ENCODE measurements at places on chromosomes 11 and 22.
A peak's percentile ranks its signal among the peaks of the same experiment; 100 is the strongest.

DNA sequence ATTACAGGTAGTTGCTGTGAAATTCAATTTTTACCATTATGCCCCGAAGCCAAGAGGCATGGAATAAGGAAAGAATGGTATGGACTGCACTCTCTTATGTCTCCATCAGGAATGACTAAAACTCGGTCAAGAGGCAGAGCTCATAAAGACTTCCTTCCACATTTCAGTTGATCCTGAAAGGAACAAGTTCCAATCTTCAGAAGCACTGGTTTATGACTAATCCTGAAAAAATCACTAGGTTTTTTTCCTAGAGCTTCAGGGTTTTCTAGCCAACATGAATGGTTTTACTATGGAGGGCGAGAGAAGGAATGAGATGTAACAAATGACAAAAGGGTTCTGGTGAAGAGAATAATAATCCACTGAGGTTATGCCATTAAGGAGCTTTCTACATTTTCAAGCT, 832.2 kb downstream of the NTM start:
- DNase-seq: no peak

DNA sequence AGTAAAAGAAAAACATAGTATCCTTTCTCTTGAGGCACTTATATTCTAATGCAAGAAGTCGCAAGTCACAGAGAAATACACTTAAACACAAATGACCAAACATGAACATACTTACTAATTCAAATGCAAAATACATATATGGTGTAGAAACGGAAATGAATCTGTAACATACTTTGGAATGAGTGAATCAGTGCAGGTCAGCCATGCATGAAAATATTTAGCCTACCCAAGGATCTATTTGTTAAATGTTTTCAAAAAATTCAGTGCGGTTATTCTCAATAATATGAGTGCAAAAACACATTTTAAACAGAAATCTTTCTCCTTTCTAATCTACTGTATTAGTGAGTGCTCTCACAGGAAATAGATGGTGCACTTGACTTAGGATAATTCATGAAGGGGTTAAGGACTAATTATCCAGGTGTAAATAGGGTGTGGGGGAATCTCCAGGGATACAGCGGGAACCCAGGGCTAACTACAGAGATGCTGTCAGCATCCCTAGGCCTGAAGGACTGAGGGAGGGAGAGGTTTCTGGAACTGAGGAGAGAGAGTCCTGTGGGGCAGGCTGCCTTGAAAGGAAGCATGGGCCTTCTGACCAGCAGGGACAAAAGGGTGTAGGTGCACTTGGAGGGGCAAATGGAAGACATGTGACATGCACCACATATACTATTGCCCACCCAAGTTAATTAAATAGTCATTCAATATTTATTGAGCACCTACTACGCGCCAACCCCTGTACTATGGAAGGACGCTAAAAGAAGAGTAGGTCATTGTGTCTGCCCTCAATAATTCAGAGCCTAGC, 139.2 kb downstream of the MAML2 start:
- no peak for DNase-seq

DNA sequence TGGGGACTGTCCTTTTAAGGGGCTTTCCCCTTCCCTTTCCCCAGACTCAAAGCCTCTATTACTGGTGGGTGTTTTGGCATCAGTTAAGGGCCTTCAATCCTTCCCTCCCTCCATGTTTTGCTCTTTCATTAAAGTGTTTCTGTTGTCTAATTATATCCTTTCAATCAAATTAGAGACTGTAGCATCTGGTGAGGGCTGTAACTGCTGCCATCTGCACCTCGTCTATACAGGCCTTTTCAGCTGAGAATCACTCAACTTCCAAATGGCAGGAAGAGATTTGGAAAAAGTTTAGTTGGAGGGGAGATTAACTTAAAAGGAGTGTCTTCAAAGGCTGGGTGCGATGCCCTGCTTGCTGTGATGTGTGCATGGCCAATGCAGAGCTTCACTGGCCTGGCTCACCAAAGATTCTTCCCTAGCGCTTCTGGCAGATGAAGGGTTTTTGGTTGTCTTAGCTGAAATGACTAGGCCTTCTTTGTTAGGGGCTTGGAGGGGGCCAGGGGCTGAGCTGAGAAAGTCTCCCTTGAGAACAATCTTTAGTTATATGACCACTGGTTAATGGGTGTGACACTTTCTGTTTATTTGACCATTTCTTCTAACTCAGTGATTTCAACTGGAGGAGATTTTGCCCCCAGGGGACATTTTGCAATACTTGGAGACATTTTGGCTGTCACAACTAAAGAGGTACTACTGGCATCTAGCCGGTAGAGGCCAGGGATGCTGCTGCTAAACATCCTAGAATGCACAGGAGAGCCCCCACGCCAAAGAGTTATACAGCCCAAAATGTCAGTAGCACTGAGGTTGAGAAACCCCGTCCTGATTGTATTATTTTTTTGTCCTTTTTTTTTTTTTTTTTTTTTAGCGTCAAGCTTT, 7.5 kb downstream of the KREMEN1 start:
- no peak for DNase-seq

DNA sequence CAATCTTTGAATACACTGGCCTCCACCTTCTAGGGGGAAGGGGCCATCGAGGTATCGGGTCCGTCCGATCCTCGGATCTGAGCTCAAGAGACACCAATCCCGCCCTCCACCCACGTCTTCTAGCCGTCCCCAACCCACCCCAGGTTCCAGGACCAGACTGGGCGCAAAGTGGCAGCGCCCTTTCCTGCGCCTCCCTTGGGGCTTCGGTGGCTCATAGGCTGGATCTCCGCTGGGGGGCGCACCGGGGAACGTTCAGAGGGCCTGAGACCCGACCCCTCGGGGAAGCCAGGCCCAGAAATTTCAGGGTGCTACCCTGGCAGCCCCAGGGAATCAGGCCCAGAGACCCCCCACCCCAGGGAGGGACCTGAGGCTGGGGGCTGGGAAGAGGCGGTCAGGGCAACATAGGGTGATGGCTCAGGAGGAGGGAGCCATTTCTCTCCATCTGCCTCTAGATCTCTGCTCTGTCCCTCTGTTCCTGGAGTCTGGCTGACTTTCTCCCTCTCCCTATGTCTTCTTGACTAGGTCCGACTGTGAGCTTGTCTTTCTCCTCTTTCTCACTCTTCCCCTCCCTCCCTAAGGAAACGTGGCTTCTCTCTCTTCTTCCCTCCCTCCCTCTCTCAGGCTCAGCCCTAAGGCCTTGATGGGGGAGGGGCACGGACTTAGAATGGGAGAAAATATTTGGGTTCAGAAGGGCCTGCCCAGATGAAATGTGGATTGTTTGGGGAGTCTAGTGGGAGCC, 1.1 kb downstream of the CREB3L1 start:
- DNase-seq: peak; percentile 41

- DNase-seq: no peak
Observed at GRCh38 chr22:30183271-30183670, 63.3 kb downstream of the LIF start.

- DNase-seq: no peak
Observed at GRCh38 chr11:33444835-33445594, 187.8 kb downstream of the HIPK3 start.

DNA sequence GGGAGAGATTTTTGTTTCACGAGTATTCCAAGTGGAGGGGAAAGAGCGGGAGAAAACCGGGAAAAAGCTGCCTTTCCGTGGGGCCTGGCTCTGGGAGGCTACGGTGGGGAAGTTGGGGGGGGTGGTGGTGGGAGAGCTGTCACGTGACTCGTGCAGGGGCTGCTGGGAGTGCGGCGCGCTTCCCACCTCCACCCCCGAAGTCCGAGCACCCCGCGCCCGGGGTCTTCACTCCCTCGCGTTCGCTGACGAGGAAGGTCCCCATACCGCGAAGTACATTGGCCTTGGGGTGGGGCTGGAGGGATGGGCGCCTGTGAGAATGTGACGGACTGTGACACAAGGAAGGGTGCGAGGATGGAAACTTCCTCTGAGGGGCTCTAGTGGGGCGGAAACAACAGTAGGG, at the start of gene TEX12:
TSS of gene TEX12 (plus strand) at position 228 of the 400 bp plus-strand sequence. CDS start 1,897 bp downstream, outside the sequence.
- DNase-seq: no peak

- no peak for DNase-seq
Observed at GRCh38 chr11:105937738-105938137, 84.3 kb downstream of the MSANTD4 start.

GRCh38 chr22:49295851-49296560, 531.7 kb downstream of the BRD1 start:
- no peak for DNase-seq

DNA sequence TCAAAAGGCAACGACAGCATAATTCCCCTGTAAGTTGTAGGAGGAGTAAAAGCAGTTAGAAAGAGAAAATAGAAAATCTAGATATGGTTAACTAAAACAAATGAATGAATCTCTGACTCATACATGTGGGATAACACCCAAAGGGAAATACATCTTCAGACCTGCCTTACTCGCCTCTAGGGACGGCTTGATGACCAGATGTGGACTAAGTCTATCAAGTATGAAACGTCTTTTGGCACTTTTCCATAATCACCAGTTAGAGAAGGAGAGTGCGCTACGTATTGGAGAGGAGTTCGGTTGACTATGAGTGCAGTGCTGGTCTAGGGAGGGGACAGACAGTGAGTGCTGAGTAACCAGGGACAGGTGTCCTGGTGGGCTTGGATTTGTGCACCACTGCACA, 459.9 kb downstream of the OPCML start:
- no peak for DNase-seq

GRCh38 chr11:50394017-50394416, 361.3 kb downstream of the OR4C45 start:
- no peak for DNase-seq

- no peak for DNase-seq
Observed at GRCh38 chr22:24244144-24244787, 616 bp downstream of the GGT5 start.

GRCh38 chr22:36259615-36260300, 6.8 kb downstream of the APOL1 start:
- no peak for DNase-seq

DNA sequence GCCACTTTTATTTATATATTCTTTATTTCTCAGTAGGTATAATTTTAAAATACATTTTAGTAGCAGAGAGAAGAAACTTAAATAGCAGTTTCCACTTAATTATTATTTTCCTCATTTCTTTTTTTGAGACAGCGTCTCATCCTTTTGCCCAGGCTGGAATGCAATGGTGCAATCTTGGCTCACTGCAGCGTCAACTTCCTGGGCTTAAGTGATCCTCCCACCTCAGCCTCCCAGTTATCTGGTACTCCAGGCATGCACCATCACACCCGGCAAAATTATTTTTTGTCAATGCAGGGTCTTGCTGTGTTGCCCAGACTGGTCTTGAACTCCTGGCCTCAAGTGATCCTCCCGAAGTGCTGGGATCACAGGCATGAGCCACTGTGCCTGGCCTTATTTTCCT, 38.3 kb downstream of the ATG13 start:
- DNase-seq: no peak

GRCh38 chr11:112632866-112633505, 328.2 kb upstream of the NCAM1 start:
- no peak for DNase-seq

GRCh38 chr11:135019899-135020298, 607.9 kb upstream of the B3GAT1 start:
- DNase-seq: no peak

DNA sequence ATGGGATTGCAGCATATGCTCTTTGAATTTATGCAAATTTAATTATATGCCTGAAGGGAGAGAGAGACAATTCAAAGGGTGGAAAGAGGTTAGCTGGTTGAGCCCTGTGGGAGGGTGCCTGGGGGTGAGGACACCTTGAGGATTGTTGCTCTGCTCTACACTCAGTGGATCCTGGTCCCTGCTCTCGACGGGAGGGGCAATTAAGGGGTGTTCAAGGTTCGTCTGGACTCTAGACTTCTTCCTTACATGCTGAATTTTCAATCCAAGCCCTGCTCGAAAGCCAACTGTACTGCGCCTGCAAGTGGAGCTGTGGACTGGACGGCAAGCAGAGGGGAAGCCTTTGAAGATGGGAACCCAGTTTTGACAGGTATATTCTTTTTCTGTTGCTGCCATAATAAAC, 15.5 kb upstream of the OR5M11 start:
- DNase-seq: no peak

- peak; percentile 57 for DNase-seq
Observed at GRCh38 chr11:102390667-102391465, 43.9 kb downstream of the BIRC2 start.

DNA sequence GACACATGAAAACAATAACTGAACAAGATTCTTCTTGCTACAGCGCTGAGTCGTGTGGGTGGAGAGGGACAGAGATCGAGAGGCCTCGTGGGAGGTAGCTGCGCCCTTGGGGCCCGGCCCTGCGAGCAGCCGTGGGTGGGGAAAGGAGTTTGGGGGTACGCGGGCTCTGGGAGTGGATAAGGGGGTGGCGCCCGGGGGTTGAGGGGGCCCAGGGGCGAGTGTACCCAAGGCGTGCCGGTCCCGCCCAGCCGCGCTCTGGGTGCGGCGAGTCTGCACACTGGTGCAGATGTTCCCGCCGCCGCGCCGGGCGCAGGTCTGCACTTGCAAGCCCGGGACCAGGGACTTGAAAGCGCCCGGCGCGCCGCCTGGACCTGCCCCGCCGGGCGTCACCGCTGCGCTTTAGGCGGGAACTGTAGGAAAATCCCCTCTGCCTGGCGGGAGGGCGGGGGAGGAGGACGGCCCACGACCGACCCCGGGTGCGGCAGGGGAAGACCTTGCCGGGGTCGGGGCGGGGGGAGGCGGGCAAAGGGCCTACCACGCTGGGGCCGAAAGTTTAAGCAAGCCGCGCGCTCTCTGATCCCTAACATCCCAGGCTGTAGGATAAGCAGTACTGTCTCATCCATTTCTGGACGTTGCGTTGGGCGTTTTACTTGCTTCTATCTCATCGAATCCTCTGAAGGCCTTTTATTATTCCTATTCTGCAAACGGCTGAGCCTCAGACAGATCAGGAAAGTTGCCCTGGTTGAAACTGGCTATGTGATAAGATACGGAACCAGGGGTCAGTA, 1.4 kb upstream of the KREMEN1 start:
- peak; percentile 43 for DNase-seq

GRCh38 chr22:21646608-21647590, 4.8 kb downstream of the SDF2L1 start:
- DNase-seq: peak; percentile 83

GRCh38 chr11:13963169-13963948, 836 bp downstream of the SPON1 start:
- DNase-seq: peak; percentile 49

DNA sequence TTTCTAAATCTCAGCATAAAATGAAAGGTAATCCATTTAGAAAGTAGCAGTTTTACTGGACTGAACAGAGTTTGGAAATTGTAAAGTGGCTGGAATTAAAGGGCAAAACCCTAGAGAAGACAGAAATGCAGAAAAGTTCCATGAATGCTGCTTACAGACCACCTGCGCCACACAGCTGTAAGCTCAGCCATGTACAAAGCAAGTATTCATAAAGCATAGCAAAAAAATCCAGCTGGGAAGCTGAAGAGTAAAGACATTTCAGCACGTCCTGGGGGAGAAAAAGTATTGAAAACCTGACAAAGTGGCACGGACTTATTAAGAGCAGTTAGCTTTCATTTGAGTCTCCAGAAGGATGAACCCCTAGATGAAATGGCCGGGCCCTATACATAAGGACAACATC, 220.1 kb upstream of the CNTN5 start:
- DNase-seq: no peak

- no peak for DNase-seq
Observed at GRCh38 chr11:65634905-65635731, 2.8 kb upstream of the SIPA1 start.

DNA sequence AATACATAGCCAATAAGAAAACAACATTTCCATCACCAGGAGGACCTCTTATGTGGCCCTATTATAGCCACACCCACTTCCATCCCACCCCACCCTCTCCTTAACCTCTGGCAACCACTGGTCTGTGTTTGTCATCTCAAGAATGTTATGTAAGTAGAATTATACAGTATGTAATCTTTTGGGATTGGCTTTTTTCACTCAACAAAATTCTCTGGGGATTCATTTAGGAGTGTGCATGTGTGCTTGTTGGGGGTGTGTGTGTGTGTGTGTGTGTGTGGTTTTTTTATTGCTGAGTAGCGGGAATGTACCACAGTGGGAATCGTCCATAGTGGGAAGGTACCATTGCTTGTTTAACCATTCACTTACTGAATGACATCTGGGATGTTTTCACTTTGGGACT, 5.2 kb downstream of the KCNJ5 start:
- DNase-seq: no peak
